Endodermal cell (in vitro differentiated cells): ENCODE measurements at places on chromosomes 6 and 20. TPM values are rescaled to one million over a fixed set of nuclear protein-coding genes. Genes with fewer than 3 reads are reported as not detected.

Gene RALY
- 182 and 187 TPM in 2 replicates for total RNA-seq

DNA sequence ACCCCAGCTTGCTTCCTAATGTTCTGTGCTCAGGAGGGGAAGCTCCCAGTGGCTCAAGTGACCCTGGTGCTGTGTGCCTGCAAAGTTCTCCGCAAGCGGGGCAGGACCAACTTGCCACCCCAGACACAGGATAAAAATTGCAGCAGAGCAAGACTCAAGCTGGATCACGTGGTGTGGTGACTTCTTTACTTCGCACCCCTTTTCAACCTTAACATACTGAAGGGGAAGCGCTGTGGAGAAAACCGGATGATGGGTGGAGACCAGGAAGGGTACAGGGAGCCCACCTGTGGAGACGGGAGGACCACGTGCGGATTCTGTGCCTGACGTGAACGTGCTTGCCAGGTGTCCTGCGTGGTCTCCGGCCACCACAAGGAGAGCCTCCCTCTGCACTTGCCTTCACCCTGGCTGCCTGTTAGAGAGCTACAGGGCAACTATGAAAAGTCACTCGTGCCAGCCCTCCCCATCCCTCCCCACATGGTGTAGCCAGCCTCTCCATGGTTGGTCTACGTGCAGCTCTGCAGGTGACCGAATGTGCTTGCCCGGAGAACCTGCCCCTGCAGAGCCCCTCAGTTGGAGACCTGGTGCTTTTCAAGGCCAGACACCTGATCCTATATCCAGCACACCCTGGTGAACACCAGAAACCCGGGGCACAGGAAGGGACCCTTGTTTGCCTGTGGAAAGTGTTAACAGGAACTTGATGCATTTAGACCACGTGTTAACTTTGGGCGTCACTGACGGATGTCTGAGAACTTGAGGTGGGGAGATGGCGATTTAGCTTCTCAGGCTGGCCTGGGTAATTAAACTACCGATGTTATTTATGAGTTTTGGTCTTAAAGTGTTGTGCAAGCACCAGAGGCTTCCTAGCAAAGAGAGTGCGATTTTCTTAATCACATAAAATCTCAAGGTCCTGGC, 23.9 kb upstream of the DACT2 start:
- no peaks in the 10 kb centered on the region for H3K36me3 ChIP-seq
- H3K27me3 ChIP-seq: no peaks in the 10 kb centered on the region
- H3K27ac ChIP-seq: no peak overlapping the region
- H3K4me3 ChIP-seq: no peak overlapping the region
- no peak for DNase-seq

Gene RTF2
- total RNA-seq: 65.1 to 70.4 TPM (median 68.5 TPM) in 3 replicates

DNA sequence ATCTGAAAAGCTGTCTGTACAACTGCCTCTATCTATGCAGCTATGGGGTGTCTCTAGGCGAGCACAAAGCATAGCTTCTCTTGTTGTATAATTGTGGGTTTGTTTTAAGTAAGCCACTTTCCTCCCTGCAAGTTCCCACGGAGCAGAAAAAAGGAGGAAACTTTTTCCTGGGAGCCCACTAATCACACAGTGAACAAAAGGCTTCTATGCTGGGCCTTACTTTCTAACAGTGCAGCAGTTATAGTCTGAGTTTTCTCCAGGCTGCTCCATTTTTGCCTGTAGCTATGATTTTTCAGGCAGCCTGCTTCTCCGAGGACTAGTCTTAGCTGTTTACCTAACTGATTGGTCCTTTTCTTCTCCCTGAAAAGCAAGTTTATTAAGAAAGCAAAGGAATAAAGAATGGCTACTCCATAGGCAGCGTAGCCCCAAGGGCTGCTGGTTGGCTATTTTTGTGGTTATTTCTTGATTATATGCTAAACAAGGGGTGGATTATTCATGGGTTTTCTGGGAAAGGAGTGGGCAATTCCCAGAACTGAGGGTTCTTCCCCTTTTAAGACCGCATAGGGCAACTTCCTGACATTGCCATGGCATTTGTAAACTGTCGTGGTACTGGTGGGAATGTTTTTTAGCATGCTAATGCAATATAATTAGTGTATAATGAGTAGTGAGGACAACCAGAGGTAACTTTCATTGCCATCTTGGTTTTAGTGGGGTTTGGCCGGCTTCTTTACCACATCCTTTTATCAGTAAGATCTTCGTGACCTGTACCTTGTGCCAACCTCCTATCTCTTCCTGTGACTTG, 84.3 kb downstream of the OPRM1 start:
- DNase-seq: no peak
- no peak overlapping the region for H3K4me3 ChIP-seq
- no peaks in the 10 kb centered on the region for H3K36me3 ChIP-seq
- H3K4me1 ChIP-seq: peaks cover 2% of the 10 kb centered on the region
- H3K27ac ChIP-seq: peak overlapping the region; percentile 48
- no peaks in the 10 kb centered on the region for H3K27me3 ChIP-seq
